Aorta (tissue), 5 donors: ENCODE measurements at places on chromosomes 4 and X. TPM values are rescaled to one million over a fixed set of nuclear protein-coding genes. Genes with fewer than 3 reads are reported as not detected.

TASL gene
- total RNA-seq, result 3.2 TPM

- no peak overlapping the region for H3K27ac ChIP-seq
- no peak overlapping the region for H3K4me3 ChIP-seq
- DNase-seq, result no peak
- H3K36me3 ChIP-seq, result no peaks in the 10 kb centered on the region
These were observed 542.7 kb upstream of the NR3C2 start for GRCh38 chr4:148984951-148985350.

FUNDC2 gene
- total RNA-seq, result 85.3 TPM

DNA sequence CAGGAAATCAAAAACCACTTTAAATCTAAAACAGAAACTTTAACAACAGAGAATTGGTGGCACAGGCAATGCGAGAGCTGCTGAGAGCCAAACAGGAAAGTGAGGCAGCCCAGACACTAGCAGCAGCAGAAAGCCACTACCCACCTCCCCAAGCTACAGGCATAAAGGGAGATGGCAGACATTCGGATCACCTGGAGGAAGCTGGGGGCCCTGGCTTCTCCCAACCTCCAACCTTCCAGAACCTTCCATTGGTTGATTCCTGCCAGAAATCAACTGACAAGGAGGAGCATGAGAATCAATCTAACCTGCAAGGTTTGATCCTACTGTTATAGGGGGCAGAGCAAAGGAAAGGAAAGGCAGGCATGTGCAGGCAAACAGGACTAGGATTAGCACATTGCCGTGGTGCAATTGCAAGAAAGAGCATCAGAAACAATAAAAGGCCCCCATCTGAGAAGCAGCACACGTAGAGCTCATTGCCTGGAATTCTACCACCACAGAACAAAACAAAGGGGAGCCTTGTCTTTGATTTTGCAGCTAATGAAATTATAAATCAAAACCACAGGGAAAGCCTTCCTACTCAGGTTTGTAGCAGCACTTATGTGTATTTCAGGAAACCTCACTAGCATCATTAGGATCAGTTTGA is 427.3 kb upstream of the RASGEF1B start:
- no peak for DNase-seq
- H3K27ac ChIP-seq, result no peak overlapping the region
- no peaks in the 10 kb centered on the region for H3K36me3 ChIP-seq
- H3K4me3 ChIP-seq, result no peak overlapping the region
- H3K4me1 ChIP-seq, result no peaks in the 10 kb centered on the region

DNA sequence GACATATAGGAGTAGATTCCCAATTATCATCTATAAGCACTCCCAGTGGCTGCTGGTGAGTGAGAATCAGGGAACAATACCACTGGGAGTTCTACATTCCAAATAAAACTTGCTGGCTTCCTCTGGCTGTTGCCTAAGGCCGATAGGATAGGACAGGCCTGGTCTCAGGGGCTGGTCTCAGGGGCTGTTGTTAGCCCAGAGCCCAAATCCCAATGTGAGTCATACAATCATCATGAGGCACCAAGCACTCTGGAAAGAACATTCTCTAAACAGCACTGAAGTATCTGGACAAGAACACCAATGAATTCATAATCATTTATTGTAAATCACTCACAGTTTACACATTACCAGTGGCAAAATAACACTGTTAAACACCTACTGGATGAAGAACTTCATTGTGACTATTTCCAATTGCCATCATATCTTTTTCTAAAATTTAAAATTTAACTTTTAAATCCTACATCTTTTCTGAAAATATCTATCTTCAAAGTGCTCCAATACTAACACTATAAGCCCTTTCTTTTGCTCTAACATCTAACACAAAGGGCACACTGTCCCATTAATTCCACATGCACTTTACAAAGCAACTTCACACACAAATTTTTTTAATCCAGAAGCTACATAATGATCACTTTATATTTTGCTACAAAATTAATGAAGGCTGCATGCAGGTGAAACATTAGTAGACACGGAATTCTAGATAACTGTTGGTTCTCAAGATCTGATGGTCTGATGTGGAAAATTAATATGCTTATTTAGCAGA is 67.6 kb upstream of the TMEM150C start:
- H3K27ac ChIP-seq, result no peak overlapping the region
- no peaks in the 10 kb centered on the region for H3K36me3 ChIP-seq
- no peak overlapping the region for H3K4me3 ChIP-seq
- no peak for DNase-seq
- no peaks in the 10 kb centered on the region for H3K27me3 ChIP-seq
- no peaks in the 10 kb centered on the region for H3K4me1 ChIP-seq
